ENCODE measurements at places on chromosomes 2 and 18. TPM values are rescaled to one million over a fixed set of nuclear protein-coding genes. Genes with fewer than 3 reads are reported as not detected.

The ACTG2 gene
- total RNA-seq, result not detected

The CD226 gene
- 66.8 TPM for total RNA-seq

The CHMP3 gene
- total RNA-seq, result 38.6 TPM

The MALL gene
- 0.31 TPM for total RNA-seq

The GREB1 gene
- 0.81 TPM for total RNA-seq

The NEU2 gene
- total RNA-seq, result not detected

GRCh38 chr2:158495175-158495574 lies 38.4 kb downstream of the PKP4 start:
- peaks cover 15% of the 10 kb centered on the region for H3K4me1 ChIP-seq
- peaks cover 3% of the 10 kb centered on the region for H3K36me3 ChIP-seq
- DNase-seq, result no peak
- H3K4me3 ChIP-seq, result no peak overlapping the region
- H3K27ac ChIP-seq, result no peak overlapping the region

- H3K4me1 ChIP-seq, result no peaks in the 10 kb centered on the region
- no peak overlapping the region for H3K27ac ChIP-seq
- H3K36me3 ChIP-seq, result no peaks in the 10 kb centered on the region
Observed at GRCh38 chr2:164243315-164243714, 378.0 kb downstream of the GRB14 start.

DNA sequence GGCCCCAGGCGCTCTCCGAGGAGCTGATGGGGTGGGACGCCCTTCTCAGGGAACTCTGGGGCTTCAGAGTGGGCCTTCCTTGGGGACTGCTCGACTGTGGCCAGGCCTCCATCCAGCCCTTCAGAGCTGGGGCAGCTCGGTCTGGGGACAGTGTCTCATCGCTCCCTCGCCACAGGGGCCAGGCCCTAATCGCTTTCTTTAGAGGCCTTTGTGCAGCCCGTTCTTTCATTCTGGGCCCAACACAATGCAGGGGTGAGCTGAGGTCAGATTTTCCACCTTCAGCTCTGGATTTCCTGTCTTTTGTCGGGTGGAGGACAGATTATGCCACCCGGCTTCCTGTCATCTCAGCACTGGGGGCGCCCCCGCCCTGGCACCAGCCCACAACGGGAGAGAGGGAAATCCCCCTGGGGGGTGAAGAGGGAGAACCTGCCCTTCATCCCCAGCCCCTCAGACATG lies 25.2 kb downstream of the MYCN start:
- DNase-seq, result peak; percentile 79
- H3K36me3 ChIP-seq, result peaks cover 2% of the 10 kb centered on the region
- H3K27ac ChIP-seq, result peak overlapping the region; percentile 49
- peaks cover 2% of the 10 kb centered on the region for H3K27me3 ChIP-seq
- no peak overlapping the region for H3K4me3 ChIP-seq

DNA sequence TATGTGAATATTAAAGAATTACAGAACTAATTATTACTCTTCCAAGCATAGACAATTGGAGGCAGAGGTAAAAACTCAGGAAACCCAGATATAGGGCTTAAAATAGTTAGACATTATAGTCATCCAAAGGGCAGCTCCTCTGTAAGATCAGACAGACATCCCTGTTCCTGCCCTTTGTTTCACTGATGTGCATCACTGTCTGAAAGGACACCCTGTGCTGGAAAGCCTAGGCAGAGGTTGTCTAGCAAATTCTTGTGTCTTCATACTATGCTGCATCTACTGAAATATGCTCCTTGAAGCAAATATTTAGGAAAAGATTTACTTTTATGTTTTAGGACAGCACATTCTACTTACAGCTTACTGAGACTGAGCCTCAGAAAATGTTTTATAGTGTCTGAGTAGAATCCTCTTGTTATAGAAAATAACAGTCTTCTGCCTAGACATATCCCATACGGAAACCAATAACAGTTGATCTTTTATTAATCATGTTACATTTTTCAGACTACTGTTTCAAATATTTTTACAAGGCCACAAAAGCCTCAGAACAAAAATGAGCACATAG lies 977.3 kb upstream of the CDH2 start:
- no peak overlapping the region for H3K27ac ChIP-seq
- H3K4me1 ChIP-seq, result no peaks in the 10 kb centered on the region
- H3K4me3 ChIP-seq, result no peak overlapping the region
- H3K36me3 ChIP-seq, result no peaks in the 10 kb centered on the region
- DNase-seq, result no peak

DNA sequence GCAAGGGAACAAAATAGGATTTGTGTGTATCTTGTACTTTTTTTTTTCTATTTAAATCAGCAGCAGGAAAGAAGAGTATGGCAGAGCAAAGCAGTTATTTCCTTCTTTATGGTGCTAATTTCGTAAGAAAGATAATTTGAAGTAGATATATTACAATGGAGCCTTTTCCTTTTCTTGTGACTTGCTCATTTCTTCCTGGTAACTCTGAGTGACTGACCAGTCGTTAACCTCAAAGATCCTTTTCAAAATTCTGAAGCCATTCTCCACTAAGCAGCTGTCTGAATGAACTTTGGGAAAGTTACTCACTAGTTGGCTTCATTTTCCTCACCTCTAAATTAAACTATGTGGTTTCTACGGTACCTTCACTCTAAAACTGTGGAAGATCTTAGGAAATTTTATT lies 24.6 kb downstream of the AFTPH start:
- H3K4me1 ChIP-seq, result peaks cover 18% of the 10 kb centered on the region
- H3K36me3 ChIP-seq, result peaks cover 29% of the 10 kb centered on the region
- no peak overlapping the region for H3K27ac ChIP-seq
- no peak overlapping the region for H3K4me3 ChIP-seq
- no peaks in the 10 kb centered on the region for H3K27me3 ChIP-seq

GRCh38 chr2:67948506-67948905 lies 114.3 kb downstream of the C1D start:
- H3K27me3 ChIP-seq, result no peaks in the 10 kb centered on the region
- H3K4me1 ChIP-seq, result peaks cover 8% of the 10 kb centered on the region
- H3K4me3 ChIP-seq, result no peak overlapping the region

DNA sequence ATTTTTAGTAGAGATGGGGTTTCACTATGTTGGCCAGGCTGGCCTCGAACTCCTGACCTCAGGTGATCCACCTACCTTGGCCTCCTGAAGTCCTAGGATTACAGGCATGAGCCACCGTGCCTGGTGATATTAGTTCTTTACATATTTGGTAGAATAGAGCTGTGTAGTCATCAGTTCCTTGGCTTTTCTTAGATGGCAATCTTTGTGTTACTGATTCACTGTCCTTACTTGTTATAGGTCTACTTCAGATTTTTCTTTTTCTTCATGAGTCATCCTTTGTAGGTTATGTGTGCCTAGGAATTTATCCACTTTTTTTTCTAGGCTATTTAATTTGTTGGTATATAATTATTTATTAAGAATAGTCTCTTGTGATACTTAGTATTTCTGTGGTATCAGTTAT lies 30.3 kb upstream of the ZSWIM2 start:
- no peak for DNase-seq
- no peak overlapping the region for H3K4me3 ChIP-seq
- H3K27ac ChIP-seq, result no peak overlapping the region
- H3K27me3 ChIP-seq, result no peaks in the 10 kb centered on the region
- H3K36me3 ChIP-seq, result peaks cover 1% of the 10 kb centered on the region
- H3K4me1 ChIP-seq, result no peaks in the 10 kb centered on the region

DNA sequence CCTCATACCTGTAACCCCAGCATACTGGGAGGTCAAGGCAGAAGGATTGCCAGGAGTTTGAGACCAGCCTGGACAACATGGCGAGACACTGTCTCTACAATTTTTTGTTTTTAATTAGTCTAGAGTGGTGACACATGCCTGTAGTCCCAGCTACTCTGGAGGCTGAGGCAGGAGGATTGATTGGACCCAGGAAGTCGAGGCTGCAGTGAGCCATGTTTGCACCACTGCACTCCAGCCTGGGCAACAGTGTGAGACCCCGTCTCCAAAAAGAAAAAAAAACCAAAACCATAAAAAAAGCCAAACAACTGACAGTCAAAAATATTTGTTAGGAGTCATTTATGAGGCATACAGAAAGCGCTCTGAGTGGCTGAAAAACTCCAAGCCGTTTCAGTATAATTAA lies 95.5 kb downstream of the KCTD18 start:
- no peaks in the 10 kb centered on the region for H3K4me1 ChIP-seq
- H3K27ac ChIP-seq, result no peak overlapping the region
- no peak for DNase-seq
- no peaks in the 10 kb centered on the region for H3K27me3 ChIP-seq
- peaks cover 1% of the 10 kb centered on the region for H3K36me3 ChIP-seq

GRCh38 chr2:60453872-60454271 lies 99.6 kb downstream of the BCL11A start:
- H3K27ac ChIP-seq, result no peak overlapping the region
- peaks cover 2% of the 10 kb centered on the region for H3K27me3 ChIP-seq
- no peak for DNase-seq
- no peaks in the 10 kb centered on the region for H3K36me3 ChIP-seq
- no peaks in the 10 kb centered on the region for H3K4me1 ChIP-seq

Measured in activated CD4-positive, alpha-beta memory T cell treated with anti-CD3 and anti-CD28 coated beads for 36 hours (primary cell).